ENCODE measurements at places on chromosomes 7 and 10. TPM values are rescaled to one million over a fixed set of nuclear protein-coding genes. Genes with fewer than 3 reads are reported as not detected.

DNA sequence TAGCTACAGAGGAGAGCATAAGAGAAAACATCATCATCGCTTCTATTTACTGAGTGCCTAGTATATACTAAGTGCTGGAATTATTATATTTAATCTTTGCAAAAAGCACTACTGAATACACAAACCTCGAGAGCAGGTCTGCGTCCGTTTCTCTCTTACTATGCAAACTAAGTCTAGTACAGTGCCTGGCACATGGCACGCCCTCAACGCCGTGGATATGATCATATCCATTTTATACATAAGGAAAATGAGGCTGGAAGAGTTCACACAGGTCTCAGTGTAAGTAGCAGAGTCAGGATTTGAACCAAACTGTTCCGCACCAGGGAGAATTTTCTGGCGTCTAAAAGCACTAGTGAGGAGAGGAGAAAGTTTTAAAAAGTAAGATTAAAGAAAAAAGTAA lies 17.6 kb downstream of the MXI1 start:
- peak overlapping the region; percentile 92 for H3K4me3 ChIP-seq
- DNase-seq = no peak
- H3K36me3 ChIP-seq = no peaks in the 10 kb centered on the region

DNA sequence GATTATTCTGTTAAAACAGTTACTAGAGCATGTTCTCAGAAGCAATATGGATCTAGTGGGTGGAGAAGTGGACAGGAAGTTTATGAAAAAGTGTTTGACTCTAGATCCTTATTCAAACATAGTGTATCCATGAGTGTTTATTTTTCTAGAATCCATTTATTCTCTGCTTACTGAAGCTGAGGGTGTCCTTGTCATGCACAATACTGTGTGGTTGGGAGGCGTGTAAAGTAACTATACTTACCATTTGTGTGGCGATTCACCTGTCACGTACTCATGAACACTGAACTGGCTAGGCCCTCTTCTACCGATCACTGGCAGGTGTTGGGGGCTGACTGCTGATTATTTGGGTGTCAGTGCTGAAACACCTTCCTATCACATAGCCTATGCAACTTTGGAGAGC lies 74.0 kb downstream of the POU6F2 start:
- peaks cover 7% of the 10 kb centered on the region for H3K4me1 ChIP-seq
- no peak for DNase-seq
- no peak overlapping the region for H3K27ac ChIP-seq
- no peaks in the 10 kb centered on the region for H3K27me3 ChIP-seq

DNA sequence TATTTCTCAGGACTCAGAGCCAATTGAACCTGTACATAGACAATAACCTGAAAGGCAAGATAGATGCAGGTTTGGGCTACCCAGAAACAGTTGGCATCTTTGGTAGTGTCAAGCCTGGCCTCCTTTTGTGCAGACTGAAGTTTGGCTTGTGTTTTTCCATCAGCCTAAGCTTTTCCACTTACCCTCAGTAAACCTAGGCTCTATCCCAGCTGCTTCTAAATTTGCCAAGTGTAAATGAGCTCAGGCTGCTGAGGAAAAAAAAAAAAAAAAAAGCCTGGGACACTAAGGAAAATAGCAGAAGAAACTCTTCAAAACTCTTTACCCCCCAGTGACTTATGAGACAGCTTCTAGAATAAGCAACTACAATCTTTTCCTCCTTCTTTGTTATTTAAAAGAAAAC lies 316.3 kb upstream of the SORCS1 start:
- H3K4me1 ChIP-seq = peaks cover 12% of the 10 kb centered on the region
- H3K4me3 ChIP-seq = no peak overlapping the region
- no peak overlapping the region for H3K27ac ChIP-seq
- H3K27me3 ChIP-seq = no peaks in the 10 kb centered on the region

GRCh38 chr7:47380325-47381133 lies 201.4 kb downstream of the TNS3 start:
- H3K4me1 ChIP-seq = peaks cover 35% of the 10 kb centered on the region
- DNase-seq = no peak
- no peak overlapping the region for H3K4me3 ChIP-seq
- no peak overlapping the region for H3K27ac ChIP-seq

GRCh38 chr7:141609576-141609975 lies 58.4 kb downstream of the AGK start:
- no peaks in the 10 kb centered on the region for H3K4me1 ChIP-seq
- H3K27me3 ChIP-seq = no peaks in the 10 kb centered on the region
- no peak overlapping the region for H3K4me3 ChIP-seq
- peaks cover 22% of the 10 kb centered on the region for H3K36me3 ChIP-seq
- DNase-seq = no peak
- no peak overlapping the region for H3K27ac ChIP-seq

GRCh38 chr10:70186571-70186970 lies 16.3 kb upstream of the SAR1A start:
- no peaks in the 10 kb centered on the region for H3K36me3 ChIP-seq
- no peaks in the 10 kb centered on the region for H3K4me1 ChIP-seq
- no peak overlapping the region for H3K27ac ChIP-seq
- H3K27me3 ChIP-seq = peaks cover 25% of the 10 kb centered on the region
- no peak for DNase-seq

BTBD16 gene
- not detected for total RNA-seq

NAMPT gene
- 52.7 TPM for total RNA-seq

ZNF117 gene
- total RNA-seq = 27.7 TPM
